IMR-90 (cell line): ENCODE measurements at places on chromosomes 13 and 19. TPM values are rescaled to one million over a fixed set of nuclear protein-coding genes. Genes with fewer than 3 reads are reported as not detected.

FSD1 gene
- total RNA-seq, result 17.4 and 19.2 TPM in 2 replicates

DNA sequence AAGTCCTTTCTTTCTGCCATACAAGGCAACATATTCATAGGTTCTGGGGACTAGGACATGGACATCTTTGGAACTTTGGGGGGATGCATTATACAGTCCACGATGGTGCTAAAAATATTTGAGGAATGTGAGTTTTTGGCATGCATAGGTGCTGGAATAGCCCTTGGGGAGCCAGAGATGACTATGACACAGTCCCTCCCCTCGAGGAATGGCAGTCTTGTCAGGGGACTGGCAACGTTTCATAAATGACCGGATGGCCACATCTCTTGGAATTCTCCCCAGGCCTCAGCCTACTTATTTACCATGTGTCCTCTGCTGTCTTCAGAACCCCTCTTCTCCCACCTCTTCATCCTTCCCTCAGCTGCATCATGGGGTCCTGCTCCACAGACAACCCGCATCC, 13.6 kb downstream of the MEIOSIN start:
- H3K27ac ChIP-seq, result no peak overlapping the region
- peaks cover 22% of the 10 kb centered on the region for H3K27me3 ChIP-seq
- no peak for DNase-seq
- no peaks in the 10 kb centered on the region for H3K36me3 ChIP-seq

NLRP4 gene
- not detected in 2 replicates for total RNA-seq

DNA sequence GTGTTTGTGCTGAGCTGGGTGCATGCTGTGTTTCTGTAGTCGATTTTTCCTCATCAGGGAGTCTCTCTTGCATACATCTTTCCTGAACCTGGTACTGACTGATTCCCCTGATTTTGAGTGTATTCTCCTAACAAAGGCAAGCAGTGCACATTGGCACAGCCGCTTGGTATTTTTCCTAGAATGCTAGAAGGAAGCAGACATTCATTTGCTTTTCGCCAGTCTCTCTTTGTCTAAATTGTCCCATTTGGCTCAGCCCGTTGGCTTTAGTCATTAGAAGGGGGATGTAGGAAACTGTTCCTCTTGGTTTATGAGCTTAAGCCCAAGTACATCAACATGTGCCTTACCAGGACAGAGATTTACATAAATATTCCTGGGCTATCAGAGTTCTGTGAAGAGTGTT, 266.1 kb upstream of the TMTC4 start:
- no peak for DNase-seq
- H3K4me1 ChIP-seq, result no peaks in the 10 kb centered on the region
- no peaks in the 10 kb centered on the region for H3K36me3 ChIP-seq
- H3K27me3 ChIP-seq, result peaks cover under 1% of the 10 kb centered on the region; the same call in 1 of the 2 replicates
- H3K4me3 ChIP-seq, result no peak overlapping the region
- no peak overlapping the region for H3K27ac ChIP-seq

- no peaks in the 10 kb centered on the region for H3K27me3 ChIP-seq
- no peak overlapping the region for H3K4me3 ChIP-seq
- H3K4me1 ChIP-seq, result peaks cover 15% of the 10 kb centered on the region
These were observed 17.1 kb downstream of the KLF5 start for GRCh38 chr13:73075954-73076353.

- no peak overlapping the region for H3K27ac ChIP-seq
- H3K36me3 ChIP-seq, result no peaks in the 10 kb centered on the region
- DNase-seq, result peak; percentile 18
- no peak overlapping the region for H3K4me3 ChIP-seq
- H3K27me3 ChIP-seq, result peaks cover 5% of the 10 kb centered on the region
These were observed 11.1 kb downstream of the TEX101 start for GRCh38 chr19:43425567-43426392.

DNA sequence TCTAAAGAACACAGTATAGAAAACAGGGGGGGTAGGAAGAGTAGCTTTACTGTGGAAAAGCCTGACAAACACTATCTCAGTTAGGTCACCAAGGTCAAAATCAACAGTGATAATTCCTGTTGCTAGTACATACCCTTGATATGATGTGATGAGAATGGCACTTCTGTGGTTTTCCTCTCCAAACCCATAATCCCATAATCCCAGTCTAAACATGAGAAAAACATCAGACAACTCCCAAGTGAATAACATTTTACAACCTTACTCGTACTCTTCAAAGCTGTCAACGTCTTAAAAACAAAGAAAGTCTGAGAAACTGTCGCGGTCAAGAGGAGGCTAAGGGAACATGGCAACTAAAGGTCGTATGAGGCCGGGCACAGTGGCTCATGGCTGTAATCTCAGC, 137.6 kb downstream of the FOXO1 start:
- H3K4me1 ChIP-seq, result no peaks in the 10 kb centered on the region
- no peaks in the 10 kb centered on the region for H3K36me3 ChIP-seq
- H3K27me3 ChIP-seq, result no peaks in the 10 kb centered on the region
- no peak overlapping the region for H3K4me3 ChIP-seq
- H3K27ac ChIP-seq, result no peak overlapping the region

- H3K4me1 ChIP-seq, result peaks cover 6% of the 10 kb centered on the region; the same call in 1 of the 2 replicates
- H3K36me3 ChIP-seq, result no peaks in the 10 kb centered on the region
- H3K27me3 ChIP-seq, result no peaks in the 10 kb centered on the region
- H3K4me3 ChIP-seq, result no peak overlapping the region
These were observed 20.0 kb downstream of the KLF12 start for GRCh38 chr13:74114202-74114601.

SLC10A2 gene
- not detected in 2 replicates for total RNA-seq

DNA sequence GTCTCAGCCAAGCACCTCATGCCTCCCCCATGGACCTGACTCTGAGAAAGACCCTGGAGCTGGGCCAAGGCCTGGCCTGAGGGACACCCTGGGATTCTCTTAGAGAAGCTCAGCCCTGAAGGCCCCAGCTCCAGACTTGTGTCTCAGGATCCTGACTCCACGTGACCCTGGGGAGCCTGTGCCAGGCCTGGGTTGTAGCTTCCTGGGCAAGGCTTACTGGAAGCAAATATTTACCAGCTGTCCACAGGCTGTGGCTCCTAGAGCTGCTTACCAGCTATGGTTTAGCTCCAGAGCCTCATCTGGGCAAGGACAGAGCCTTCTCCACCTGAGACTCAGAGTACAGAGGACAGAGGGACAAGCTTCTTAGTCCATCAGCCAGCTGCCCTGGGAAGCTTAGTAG, 61.0 kb upstream of the CEACAM8 start:
- H3K4me3 ChIP-seq, result no peak overlapping the region
- H3K27ac ChIP-seq, result no peak overlapping the region
- no peaks in the 10 kb centered on the region for H3K36me3 ChIP-seq
- peaks cover 22% of the 10 kb centered on the region for H3K27me3 ChIP-seq
- no peak for DNase-seq

- no peak overlapping the region for H3K4me3 ChIP-seq
- peaks cover 8% of the 10 kb centered on the region for H3K4me1 ChIP-seq
- no peak for DNase-seq
These were observed 3.1 kb downstream of the GIPC1 start for GRCh38 chr19:14492756-14493337.

- H3K4me1 ChIP-seq, result peaks cover under 1% of the 10 kb centered on the region; the same call in 1 of the 2 replicates
- no peaks in the 10 kb centered on the region for H3K27me3 ChIP-seq
- H3K27ac ChIP-seq, result no peak overlapping the region
- H3K36me3 ChIP-seq, result 0 out of 2 replicates have a peak, but pooled peaks cover 1% of the 10 kb centered on the region
- no peak for DNase-seq
- no peak overlapping the region for H3K4me3 ChIP-seq
These were observed 2.7 kb upstream of the ACTN4 start for GRCh38 chr19:38644719-38645118.

- no peaks in the 10 kb centered on the region for H3K27me3 ChIP-seq
- H3K4me1 ChIP-seq, result no peaks in the 10 kb centered on the region
- peak; percentile 5 for DNase-seq
- no peak overlapping the region for H3K4me3 ChIP-seq
- no peak overlapping the region for H3K27ac ChIP-seq
These were observed 1514.7 kb upstream of the MIR17HG start for GRCh38 chr13:89832827-89833226.

GRCh38 chr19:34300962-34301361, 46.6 kb downstream of the GARRE1 start:
- no peaks in the 10 kb centered on the region for H3K4me1 ChIP-seq
- peaks cover 13% of the 10 kb centered on the region for H3K36me3 ChIP-seq
- H3K27me3 ChIP-seq, result no peaks in the 10 kb centered on the region
- H3K27ac ChIP-seq, result no peak overlapping the region

GRCh38 chr13:113393226-113393562, 29.3 kb upstream of the GRTP1 start:
- H3K27ac ChIP-seq, result no peak overlapping the region; the same call in 1 of the 2 replicates
- peaks cover 4% of the 10 kb centered on the region; the same call in 1 of the 2 replicates for H3K4me1 ChIP-seq
- H3K36me3 ChIP-seq, result no peaks in the 10 kb centered on the region
- no peaks in the 10 kb centered on the region for H3K27me3 ChIP-seq
- no peak for DNase-seq
- H3K4me3 ChIP-seq, result peak overlapping the region; percentile 89

- no peak for DNase-seq
- no peak overlapping the region for H3K27ac ChIP-seq
These were observed 26.9 kb downstream of the VSTM2B start for GRCh38 chr19:29552454-29553280.

GRCh38 chr19:1397838-1398237, 3.5 kb downstream of the GAMT start:
- DNase-seq, result no peak
- H3K36me3 ChIP-seq, result peaks cover 9% of the 10 kb centered on the region
- no peak overlapping the region for H3K27ac ChIP-seq
- H3K27me3 ChIP-seq, result no peaks in the 10 kb centered on the region

EDNRB gene
- total RNA-seq, result under 0.01 and 0.28 TPM in 2 replicates

DNA sequence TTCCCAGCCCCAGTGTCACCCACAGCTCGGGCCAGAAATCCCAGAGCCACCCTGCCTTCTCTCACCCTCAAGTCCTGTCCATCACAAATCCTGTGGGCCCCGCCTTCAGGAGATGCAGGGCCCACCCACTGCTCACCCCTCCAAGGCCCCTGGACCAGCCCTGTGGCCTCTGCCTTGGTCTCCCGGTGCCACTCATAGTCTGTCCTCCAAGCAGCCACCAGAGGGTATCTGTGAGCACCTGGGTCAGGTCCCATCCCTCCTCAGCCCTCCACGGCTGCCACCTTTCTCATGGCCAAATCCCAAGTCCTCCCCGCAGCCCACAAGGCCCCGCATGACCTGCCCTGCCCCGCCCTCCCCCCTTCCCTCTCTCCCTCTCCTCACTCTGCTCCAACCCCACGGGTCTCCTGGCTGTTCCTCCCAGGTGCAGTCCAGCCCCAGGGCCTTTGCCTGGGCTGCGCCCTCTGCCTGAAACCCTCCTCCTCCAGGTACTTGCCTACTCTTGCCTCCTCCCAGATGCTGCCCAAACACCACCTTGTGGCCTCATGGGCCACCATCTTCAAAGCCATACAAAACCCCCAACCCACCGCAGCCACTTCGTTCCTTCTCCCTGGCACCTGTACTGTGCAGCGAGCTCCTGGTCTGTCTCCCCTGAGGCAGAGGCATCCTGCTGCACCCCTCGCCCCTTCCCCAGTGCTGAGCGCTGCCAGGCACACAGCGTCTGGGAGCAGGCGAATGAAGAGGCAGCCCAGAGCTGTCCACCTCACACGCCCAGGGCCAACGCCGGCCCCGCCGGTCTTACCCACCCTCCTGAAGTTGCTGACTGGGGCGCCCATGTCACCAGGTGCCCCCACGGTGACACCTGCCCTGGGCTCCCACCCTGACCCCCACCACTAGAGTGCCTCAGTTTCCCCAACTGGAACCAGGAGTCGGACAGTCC, 13.2 kb upstream of the UQCR11 start:
- no peaks in the 10 kb centered on the region for H3K27me3 ChIP-seq
- DNase-seq, result no peak
- H3K4me1 ChIP-seq, result no peaks in the 10 kb centered on the region
- peaks cover 68% of the 10 kb centered on the region for H3K36me3 ChIP-seq

DNA sequence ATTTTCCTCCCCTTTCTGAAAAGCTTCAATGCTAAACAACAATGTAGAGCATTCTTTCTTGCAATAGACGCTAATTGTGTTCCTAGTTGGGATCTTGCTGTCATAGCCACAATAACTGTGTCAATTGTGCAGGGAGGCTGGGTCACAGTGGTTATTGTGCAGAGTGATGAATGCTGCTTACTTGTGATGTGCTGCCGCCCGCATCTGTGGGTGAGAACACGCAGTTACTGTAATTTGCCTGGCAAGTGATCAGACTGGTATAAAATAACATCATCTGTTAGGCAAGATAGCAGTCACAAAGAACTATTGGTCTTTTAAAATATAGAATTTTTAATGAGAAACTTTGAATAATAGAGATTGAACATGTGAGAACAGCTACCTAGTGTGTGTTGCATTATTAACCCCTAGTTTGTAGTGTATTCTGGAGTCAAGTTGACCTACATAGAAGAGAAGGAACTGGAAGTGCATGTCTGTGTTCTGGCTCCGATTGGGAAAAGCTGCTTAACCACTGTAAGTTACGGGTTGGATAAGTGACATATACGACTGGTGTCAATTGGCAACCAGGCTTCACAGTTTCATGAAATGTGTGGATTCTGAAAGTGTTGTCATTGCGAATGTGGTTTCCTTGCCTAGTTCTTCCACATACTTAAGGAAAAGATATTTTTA, 43.6 kb downstream of the SLAIN1 start:
- no peaks in the 10 kb centered on the region; the same call in 1 of the 2 replicates for H3K27me3 ChIP-seq
- H3K36me3 ChIP-seq, result no peaks in the 10 kb centered on the region
- H3K4me3 ChIP-seq, result no peak overlapping the region
- no peak for DNase-seq

GRCh38 chr13:25657157-25657556, 285.4 kb downstream of the ATP8A2 start:
- no peak overlapping the region for H3K27ac ChIP-seq
- no peaks in the 10 kb centered on the region for H3K27me3 ChIP-seq
- H3K4me3 ChIP-seq, result no peak overlapping the region
- no peaks in the 10 kb centered on the region for H3K36me3 ChIP-seq
- no peak for DNase-seq

GRCh38 chr13:23794267-23795161, 94.7 kb downstream of the MIPEP start:
- peaks cover 27% of the 10 kb centered on the region for H3K4me1 ChIP-seq
- H3K27me3 ChIP-seq, result no peaks in the 10 kb centered on the region
- no peak overlapping the region for H3K4me3 ChIP-seq
- H3K36me3 ChIP-seq, result peaks cover 9% of the 10 kb centered on the region; the same call in 1 of the 2 replicates

DNA sequence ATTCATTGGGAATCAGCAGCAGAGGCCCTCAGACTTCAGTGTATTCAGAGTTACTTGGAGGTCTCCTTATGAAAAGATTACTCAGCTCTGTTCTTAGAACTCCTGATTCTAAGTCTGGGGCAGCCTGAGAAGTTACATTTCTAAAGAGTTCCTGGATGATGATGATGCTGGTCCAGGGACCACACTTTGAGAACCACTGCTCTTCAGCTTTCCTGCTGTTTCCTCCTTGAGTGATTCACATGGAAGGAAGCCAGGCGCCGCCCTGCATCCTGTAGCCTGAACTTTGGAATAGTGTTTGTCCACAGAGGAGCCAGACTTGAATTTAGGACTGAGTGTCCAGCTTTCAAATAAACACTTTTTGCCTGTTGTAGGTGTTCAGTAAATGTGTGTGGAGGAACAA, 2.9 kb downstream of the CEBPG start:
- peaks cover 8% of the 10 kb centered on the region for H3K4me1 ChIP-seq
- peaks cover 10% of the 10 kb centered on the region for H3K36me3 ChIP-seq

NXNL1 gene
- not detected in 2 replicates for total RNA-seq
